Activated T-helper 1 cell treated with Interleukin-2 at 50 U/mL for 16 hours (primary cell): ENCODE measurements at places on chromosomes 3 and 15.

DNA sequence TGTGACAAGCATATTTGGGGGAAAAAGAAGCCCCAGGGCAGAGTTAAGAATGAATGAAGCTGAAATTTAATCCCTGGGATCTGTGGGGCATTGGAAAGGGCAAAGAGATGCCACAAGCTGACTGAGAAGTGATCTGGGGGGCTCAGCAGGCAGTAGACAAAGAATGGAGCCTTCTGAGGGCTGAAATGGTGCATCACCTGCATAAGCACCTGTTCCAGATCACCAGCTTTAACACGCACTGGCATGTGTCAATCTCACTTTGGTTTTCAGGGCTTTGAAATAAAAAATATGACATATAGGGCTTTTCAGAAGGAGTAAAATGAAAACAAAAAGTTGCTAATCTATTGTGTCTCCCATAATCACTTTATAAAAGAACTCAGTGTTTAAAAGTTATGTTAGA, 210.8 kb upstream of the ARHGEF26 start:
- no peak for DNase-seq

GRCh38 chr15:43274136-43274535, 7.4 kb upstream of the TGM5 start:
- DNase-seq: no peak

GRCh38 chr3:98563661-98564281, 29.6 kb downstream of the CPOX start:
- no peak for DNase-seq

DNA sequence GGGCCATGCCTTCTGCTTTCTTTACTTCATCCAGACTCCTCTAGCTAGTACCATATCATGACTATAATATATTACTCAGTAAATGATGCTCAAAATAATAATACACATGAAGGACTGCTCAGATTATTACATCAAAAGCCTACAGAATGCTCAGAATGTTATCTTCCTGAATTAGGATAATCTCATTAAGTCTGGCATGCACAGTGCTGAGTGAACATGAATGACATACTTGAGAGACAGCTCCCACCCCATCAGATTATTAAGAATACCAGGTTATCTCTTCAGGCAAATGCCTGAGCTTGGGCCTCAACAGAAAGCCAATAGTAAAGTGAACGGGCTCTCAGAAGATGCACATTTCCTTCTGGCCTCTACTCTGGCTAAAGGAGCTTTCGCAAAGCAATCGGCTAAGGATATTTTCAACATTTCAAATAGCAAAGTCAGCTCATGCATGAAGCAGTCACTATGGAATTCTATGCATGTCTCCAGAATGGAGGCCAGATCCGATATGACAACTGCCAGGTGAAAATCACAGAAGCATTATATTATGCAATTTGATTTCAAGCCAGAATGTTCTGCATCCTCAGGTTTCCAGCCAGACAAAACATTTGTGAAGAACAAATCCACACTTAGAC, 122.6 kb downstream of the KCNMB2 start:
- DNase-seq: no peak

DNA sequence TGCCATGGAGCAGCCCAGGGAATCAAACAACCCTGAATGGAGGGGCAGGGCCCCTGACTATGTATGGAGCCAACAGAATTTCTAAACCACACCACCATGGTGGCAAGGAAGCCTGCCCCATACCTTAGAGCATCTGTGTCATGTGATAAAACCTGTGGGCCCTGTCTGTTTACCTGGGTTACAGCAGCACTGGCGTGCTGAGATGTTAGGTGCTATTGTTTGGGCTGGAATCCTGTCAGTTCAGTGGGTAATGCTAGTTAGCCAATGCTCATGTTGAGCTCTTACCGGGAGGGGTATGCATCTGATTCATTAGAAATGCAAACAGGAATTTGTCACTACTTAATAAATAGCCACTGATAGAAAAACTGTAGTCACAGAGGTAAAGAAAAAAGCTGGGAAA, 63.5 kb upstream of the ETV5 start:
- DNase-seq: no peak

DNA sequence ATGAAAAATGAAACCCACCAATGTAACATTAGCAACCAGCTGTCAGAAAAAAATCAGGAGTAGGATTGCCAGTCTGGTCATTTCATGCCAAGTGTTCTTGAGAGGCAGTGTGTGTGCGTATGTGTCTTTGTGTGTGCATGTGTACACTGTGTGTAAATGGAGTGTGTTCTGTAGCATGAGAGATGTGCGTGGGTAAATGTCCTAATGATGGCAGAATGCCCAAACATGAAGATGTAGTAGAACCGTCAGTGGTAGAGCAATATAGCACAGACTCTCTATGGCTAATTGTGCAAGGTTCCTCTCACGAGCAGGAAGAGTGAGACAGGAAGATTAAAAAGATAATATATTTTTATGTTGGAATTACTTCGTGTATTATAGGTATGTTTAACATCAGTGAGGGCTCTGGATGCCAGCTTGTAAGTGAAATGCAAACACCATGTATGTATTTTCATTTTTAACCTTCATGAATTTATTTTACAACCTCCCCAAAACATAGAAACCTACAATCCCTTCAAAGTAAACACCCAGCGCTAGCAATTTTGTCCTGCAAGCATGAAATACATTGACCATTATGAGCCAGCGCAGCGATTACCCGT, 1038.7 kb downstream of the IGSF11 start:
- no peak for DNase-seq

- DNase-seq: peak; percentile 5
Measured at GRCh38 chr3:101725194-101725889, 928 bp downstream of the CEP97 start.

DNA sequence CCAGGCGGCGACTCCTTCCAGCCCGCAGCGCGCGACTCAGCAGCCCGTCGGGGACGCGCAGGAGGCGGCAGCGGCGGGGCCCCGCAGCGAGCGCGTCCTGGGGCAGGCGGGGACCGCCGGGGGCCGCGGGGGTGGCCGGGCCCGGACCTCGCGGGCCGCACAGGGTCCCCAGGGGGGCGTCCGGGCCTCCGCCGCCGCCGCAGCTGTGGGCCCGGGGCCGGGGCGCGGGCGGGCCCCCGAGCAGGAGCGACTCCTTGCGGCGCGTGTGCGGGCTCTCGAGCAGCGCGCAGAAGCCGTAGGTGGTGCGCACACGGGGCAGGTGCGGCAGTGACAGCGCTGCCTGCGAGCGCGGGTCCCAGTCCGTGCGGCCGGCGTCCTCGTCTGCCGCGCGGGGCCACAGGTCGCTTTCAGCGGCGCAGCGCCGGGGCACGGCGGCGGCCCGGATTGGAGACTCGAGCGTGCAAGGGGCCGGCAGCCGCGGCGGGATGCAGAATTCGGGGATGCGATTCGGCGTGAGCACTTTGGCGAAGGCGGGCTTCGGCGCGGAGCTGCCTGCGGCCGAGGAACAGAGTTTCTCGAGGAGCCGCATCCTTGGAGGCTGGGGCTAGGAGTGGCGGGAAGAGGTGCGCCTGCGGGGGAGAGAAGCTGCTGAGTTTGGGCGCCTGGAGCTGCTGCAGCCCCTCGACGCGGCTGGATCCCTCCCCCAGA, 535 bp downstream of the C2CD4B start:
- DNase-seq: no peak

DNA sequence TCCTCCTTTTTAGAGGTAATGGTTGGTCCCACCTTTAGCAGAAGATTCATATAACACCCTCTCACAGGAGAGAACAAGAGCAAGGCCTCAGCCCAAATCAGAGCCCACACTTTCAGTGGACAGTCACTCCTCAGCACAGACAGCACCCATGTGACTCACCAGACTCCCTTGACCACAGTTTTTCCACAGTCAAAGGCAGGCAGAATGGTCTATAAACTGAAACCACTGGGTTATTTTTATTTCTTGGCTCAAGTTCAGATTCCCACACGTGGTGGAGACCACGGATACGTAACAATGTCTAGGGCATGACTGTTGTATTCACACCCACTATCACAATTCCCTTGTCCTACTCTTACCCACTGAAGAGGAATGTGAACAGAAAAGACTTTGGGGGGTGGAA, 237.8 kb upstream of the UBE2E1 start:
- DNase-seq: no peak
